Activated CD4-positive, alpha-beta T cell treated with anti-CD3 and anti-CD28 coated beads for 1 hour (primary cell): ENCODE measurements at places on chromosomes 2 and 18.

- no peak for DNase-seq
Measured at GRCh38 chr2:212536817-212537725, 1.5 kb downstream of the ERBB4 start.

DNA sequence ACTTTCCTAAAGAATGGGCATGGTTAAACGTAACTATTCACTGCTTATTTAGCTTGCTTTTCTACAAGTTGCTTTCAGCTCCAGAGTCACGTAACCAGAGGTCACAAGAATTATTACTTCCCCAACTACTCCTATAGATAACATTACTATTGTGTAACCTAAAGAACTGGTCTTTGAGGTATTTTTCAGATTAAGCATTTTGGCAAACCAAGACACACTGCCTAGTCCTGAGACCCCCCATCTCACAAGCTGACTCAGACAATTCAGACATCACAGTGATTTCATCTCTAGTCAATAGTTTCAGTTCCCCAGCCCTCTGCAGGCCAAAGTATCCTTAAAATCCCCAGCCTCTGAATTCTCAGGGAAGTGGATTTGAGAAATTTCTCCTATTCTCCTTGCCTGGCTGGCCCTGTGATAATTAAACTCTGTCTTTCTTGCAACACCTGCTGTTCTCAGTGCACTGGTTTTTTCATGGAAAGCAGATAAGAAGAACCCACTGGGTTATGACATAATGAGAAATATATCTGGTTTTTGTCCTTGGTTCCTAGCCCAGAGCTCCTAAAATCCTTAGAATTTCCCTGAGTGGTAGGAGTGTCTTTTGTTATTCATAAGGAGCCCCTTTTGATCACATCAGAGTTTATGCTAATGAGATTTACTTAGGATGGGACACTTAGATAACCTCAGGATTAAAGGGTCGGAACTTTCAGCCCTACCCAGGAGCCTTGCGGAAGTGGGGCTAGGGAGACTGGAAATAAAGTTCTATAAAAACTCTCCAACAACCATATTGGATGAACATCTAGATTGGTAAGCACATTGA, 1310.8 kb upstream of the CHAC2 start:
- DNase-seq, result no peak

DNA sequence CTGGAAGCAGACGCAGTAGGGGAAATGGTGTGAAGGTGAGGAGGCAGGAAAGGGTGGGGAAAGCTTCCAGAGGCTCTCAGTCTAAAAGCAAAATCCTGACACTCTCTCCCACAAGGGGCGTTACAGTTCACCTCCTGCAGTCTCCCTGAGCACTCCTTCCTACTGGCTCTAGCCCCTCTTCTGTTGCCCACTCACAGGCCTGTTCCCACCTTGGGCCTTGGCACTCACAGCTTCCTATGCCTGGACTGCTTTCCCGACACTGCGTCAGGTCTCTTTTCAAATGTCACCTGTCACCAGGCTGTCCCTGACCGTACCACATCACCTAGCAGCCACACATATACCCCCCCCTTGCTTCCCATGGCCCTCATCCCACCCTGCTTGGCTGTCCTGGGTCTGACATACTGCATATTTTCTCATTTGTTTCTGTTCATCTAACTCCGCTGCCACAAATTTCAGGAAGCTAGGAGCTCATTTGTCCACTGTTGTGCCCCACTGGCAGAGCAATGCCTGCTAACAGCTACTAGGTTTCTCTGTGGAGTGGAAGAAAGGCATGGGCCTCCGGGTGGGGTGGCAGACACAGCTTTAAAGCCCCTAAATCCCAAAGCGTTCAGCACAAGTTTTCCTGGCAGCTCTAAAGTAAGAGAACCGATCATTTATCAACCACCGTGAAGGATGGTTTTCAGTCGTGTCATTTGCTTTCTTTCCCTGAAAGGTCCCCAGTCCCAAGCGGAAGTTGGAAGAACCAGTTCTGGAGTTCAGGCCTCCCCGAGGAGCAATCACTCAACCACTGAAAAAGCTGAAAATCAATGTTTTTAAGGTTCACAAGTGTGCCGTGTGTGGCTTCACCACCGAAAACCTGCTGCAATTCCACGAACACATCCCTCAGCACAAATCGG, 118.8 kb downstream of the ZNF532 start:
- DNase-seq, result no peak

- no peak for DNase-seq
Measured at GRCh38 chr18:13022644-13023043, 31.5 kb downstream of the CEP192 start.

GRCh38 chr2:10079870-10080535, at the start of gene CYS1:
Gene CYS1 (minus strand): TSS chr2:10080411. CDS start chr2:10080223, 188 bp downstream.
- DNase-seq, result no peak

DNA sequence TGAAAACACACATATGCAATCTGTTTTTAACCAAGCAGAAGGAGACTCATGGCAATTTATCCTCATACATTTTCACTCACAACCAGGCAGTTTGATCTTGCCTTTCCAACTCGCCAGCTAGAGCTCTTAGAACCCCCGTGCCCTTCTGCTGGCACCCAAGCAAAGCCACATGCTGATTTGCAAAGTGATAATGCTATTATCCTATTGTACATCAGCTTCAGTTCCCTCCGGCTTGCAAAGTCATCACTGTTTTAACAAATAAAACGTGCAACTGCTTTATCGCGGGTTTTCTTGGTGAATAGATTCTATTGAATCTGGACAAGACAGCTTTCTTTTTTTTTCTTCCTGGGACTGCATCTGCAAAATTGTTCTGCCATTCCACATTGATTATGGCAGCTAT, 314.6 kb downstream of the LNPK start:
- no peak for DNase-seq

DNA sequence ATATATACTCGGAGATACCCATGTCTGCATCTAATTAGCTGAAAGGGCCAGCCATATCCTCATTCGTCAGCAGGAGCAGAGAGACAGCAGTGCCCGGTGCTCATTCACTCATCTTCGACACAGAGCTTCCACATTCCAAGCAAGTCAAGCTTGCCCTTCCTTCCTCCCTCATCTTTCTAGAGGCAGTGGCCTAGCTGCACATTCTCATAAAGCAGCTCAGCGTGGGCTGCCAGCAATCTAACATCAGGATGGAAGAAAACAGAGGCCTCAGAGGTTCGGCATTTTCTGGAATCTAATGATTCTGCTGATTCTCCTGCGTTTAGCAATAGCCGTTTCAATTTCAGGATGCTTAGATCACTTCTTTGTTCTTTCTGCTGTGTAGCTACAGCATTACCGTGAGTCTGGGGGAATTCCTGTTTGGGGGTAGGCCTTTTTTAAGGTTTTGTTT, 68.8 kb downstream of the CLHC1 start:
- DNase-seq, result no peak
